ENCODE measurements at places on chromosomes 2 and 18. TPM values are rescaled to one million over a fixed set of nuclear protein-coding genes. Genes with fewer than 3 reads are reported as not detected.

Gene DUSP2
- 6.5 TPM for total RNA-seq

Gene TSN
- total RNA-seq = 38.5 TPM

Gene EHD3
- 3.4 TPM for total RNA-seq

Gene DSG1
- total RNA-seq = 48.9 TPM

Gene CABLES1
- total RNA-seq = 1.1 TPM

Gene SPC25
- total RNA-seq = 6.8 TPM

Gene DLX1
- total RNA-seq = not detected

Gene AQP4
- not detected for total RNA-seq

Gene DSG4
- total RNA-seq = 0.05 TPM

Gene AKAIN1
- not detected for total RNA-seq

Gene ASXL3
- total RNA-seq = under 0.01 TPM

Gene ZDBF2
- total RNA-seq = 2.8 TPM

Gene ASAP2
- total RNA-seq = 21.3 TPM

Gene EML6
- 0.42 TPM for total RNA-seq

Gene CCDC148
- total RNA-seq = 0.14 TPM

Gene ITGB6
- total RNA-seq = 58.6 TPM

Gene KCNIP3
- 0.99 TPM for total RNA-seq

Gene GRB14
- total RNA-seq = 0.98 TPM

Gene ANKRD62
- not detected for total RNA-seq

Gene TMEFF2
- 0.19 TPM for total RNA-seq

Gene ALK
- not detected for total RNA-seq

Measured in airway epithelial cell (primary cell).